ENCODE measurements at places on chromosomes 4 and X.

- DNase-seq = no peak
Measured at GRCh38 chr4:165928601-165929000, 55.6 kb downstream of the TLL1 start.

DNA sequence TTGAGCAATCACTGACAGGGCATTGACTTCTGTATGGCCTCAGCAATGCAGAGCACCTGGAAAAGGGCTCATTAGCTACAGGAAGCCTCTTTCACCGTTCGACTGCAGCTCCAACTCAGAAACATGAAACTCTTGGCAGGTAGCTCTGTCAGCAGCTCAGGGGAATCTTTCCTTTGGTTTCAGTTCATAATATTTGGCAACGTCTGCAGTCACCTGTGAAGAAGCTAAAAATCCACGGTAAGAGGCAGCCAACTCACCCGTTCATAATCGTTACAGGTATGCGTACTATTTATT lies 354.9 kb downstream of the CAMK2D start:
- DNase-seq = no peak

DNA sequence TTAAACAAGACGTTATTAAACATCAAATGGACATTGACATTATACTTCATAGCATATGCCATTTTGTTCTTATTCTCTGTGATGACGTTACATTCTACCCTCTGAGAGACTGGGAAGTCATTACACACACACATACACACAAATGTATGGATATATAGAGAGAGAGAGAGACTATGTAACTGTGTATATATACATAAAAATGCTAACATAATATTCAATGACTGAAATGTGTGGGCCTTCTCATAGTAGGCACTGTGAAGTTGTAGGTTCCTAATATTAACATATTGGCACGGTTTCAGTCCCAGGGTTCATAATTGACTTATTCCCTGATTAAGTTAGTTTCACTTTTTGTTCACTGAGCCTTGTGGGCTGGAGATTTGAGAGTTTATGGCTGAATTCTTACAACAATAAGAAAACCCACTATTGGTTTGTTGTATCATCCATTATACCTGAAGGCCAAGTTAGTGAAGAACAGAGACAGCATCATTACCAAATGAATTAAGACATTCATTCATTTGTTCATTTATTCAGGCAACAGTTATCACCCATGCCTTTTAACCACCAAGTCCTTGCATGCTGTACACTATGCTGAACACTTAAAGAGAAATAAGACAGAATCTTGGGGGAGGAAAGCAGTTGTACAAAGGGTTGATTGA lies 68.5 kb downstream of the GAB1 start:
- no peak for DNase-seq

GRCh38 chr4:26150948-26151347 lies 169.9 kb upstream of the RBPJ start:
- no peak for DNase-seq

DNA sequence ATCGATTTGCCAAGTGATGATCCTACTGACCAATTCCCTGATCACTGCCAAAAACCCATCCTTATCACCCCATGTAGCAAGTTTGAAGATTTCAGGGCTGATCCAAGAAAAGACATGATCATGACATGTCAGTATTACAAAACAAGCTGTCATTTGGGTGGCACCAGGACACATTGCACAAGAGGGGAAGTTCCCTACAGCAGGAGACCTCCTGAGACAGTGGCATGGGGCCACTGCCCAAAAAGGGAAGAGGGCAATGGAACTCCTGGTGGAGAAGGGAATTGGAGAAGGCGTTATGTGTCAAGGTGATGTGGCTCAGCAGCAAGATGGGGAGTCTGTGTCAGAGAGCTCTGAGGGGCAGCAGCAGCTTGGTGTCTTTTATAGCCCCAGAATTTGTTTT lies 43.4 kb downstream of the ZNF182 start:
- DNase-seq = no peak

DNA sequence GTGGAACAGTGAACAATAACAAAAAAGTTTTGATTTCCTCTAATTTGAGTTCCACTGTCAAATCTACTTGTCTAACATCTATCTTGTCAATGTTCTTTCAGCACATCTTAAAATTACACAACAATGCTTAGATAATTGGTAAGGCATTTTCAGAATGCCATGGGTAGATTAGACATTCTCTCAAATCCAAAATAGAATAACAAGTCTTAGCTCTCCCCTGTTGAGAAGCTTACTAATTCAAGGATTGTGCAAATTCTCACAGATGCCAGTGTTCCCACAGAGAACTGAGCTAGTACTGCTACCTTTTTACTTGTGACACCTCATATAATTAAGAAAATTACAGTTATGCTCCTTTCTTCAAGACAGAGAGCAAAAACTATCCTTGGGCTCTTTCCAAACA lies 2442.0 kb downstream of the PCDH7 start:
- DNase-seq = no peak

GRCh38 chr4:103422467-103423219 lies 224.5 kb upstream of the CENPE start:
- no peak for DNase-seq

- no peak for DNase-seq
Measured at GRCh38 chr4:11727903-11728564, 299.3 kb upstream of the HS3ST1 start.

DNA sequence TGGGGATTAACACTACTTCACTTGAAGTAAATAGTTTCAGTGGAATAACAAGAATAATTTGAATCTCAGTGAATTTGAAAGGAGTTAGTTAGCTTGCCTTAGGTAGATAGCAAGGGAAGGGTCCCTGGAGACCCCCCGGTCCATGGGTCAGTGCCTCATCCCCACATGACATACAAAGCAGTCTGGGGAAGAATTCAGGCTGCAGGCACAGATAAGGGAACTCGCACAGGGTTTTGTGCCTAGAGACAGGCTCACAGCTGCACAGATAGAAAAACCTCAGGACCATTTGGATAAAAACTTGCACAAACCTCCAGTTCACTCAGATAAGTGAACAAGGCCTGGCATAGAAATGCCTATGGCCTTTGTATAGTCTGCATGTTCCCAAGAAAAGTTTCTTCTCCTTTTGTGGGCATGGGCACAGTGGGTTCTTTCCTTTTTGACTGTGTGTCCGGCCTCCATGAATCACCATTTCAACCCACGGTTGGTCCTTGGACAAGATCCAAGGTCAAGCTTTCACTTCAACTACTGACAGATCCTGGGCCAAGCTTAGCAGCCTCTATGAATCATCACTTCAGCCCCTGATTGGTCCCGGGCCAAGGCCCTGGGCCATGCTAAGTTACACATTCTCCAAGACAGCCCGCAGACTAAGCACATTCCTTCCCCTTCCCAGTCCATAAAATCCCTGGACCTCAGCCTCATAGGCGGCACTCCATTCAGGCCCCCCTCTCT lies 108.3 kb upstream of the KLHL4 start:
- DNase-seq = no peak

GRCh38 chr4:102563000-102563399 lies 61.8 kb downstream of the NFKB1 start:
- DNase-seq = no peak

- no peak for DNase-seq
Measured at GRCh38 chr4:153683763-153684181, 308 bp upstream of the TLR2 start.

DNA sequence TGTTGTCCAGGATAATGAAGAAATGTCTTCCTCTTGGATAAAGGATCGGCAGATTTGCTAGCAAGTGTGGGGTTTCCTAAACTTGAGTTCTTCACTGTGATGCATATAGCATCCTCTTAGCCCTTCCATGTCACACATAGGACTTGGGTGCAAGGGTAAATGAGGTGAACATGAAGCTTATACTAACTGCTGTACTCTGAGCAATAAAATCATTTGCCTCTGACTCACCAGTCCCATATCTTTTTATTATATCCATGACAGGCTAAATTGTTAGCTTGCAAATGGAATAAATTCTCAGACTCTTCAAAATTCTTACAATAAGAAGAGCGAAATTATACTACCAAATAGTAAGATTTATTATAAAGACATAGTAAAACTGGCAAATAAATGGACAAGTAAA lies 14.7 kb upstream of the TBC1D1 start:
- DNase-seq = no peak

GRCh38 chrX:74389016-74389722 lies 32.1 kb upstream of the SLC16A2 start:
- no peak for DNase-seq

DNA sequence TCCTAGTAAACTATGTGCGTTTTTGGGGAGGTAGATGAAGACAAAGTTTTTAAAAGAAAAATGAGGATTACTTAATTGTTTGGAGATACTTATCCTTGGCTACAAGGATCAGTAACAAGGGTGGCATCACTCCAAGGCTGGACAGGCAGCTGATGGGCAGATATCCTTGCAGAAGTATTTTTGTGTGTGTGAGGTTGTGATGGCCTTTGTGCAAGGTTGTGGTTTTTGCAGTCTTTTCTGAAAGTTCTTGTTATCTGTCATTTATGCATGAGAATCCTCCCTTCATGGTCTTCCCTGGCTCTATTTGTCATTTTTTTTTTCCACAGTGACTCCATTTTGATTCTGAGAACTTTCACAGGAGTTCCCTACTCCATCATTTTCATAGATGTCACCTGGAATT lies 96.0 kb upstream of the C1GALT1C1 start:
- no peak for DNase-seq

GRCh38 chr4:16133406-16133805 lies 49.6 kb upstream of the PROM1 start:
- no peak for DNase-seq

DNA sequence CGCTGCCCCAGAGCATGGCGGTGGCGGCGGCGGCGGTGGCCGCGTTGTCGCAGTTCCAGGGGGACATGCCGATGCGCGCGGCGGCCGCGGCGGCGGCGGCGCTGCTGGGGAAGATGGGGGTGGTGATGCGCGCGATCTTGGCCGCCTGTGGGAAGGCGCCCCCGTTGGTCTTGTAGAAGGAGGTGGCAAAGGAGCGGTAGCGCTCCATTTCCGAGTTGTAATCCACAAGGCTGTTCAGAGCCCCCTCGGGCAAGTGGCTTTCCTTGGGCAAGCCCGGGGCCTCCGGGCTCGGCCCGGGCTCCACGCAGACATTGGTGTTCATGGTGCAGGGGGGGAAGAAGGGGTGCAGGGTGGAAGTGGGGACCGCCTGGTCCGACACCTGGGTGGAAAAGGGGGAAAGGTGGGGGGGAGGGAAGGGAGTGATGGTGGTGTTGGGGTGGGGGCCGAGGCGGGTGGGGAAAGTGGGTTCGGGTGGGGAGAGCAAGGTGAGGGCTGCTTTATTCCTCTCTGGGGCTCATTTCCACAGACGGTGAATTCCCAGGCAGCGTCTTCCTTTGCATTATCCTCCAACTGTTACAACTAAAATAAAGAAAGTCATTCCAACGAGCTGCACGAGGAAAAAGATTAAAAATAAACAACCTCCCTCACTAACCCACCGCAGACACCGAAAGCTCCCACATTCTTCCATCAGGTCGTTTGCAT lies 3.1 kb downstream of the CXXC4 start:
- no peak for DNase-seq

- DNase-seq = no peak
Measured at GRCh38 chr4:166823848-166824247, 410.4 kb downstream of the SPOCK3 start.

- DNase-seq = no peak
Measured at GRCh38 chr4:162560073-162560472, 396.3 kb upstream of the FSTL5 start.

- no peak for DNase-seq
Measured at GRCh38 chr4:155690044-155690837, 23.6 kb downstream of the GUCY1A1 start.

GRCh38 chr4:8331575-8331955 lies 62.0 kb downstream of the HTRA3 start:
- no peak for DNase-seq

GRCh38 chr4:56655209-56655626 lies 25.9 kb downstream of the HOPX start:
- no peak for DNase-seq

DNA sequence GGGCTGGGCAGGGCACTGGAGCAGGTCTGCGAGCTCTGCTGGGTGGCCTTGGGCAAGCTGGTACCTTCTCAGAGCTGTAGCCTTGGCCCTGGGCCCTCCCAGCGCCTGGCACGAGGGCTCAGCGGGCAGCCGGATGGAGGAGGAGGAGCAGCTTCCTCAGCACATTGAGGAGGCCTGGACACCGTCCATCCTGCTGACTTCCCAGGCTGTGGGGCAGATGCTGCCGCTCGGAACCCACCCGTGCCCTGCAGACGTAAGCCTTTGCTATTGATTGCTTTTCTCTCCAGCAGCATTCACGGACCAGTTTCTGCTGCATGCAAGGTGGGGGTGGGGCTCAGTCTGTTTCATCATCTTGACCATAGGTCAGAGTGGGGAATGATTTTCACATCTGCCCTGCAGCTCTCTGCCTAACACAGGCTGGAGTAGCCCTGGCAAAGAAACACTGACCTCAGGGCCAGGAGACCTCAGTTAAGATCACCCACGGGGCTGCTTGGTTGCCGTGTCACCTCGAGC lies 80.7 kb upstream of the PSAPL1 start:
- no peak for DNase-seq

GRCh38 chrX:35458142-35458541 lies 340.0 kb upstream of the MAGEB16 start:
- DNase-seq = no peak

DNA sequence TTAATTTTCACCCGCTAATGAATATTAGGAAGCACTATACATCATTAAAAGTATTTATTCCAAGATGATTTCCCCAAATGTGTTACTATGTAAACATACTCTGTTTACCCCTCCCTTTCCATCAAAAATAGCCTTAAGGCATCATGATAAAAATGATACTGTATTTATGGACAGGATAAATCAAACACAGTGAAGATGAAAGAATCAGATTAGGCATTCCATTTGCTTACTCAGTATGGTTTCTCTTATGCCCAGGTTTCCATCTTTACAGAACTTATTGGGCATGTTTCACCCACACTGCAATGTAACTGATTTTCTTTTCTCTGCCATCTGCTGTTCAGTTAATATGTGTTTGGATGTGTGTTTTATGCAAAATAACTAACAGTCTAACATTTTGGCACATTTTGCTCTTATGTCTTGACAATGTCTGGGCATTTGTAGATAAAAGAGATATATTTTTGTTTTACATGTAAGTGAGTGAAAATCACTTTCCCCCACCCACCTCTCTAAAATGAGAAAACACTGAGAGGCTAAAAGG lies 445.2 kb downstream of the RPA4 start:
- DNase-seq = no peak

- no peak for DNase-seq
Measured at GRCh38 chrX:76148041-76148665, 24.7 kb upstream of the PBDC1 start.

GRCh38 chr4:102169345-102169744 lies 175.9 kb downstream of the SLC39A8 start:
- no peak for DNase-seq

- no peak for DNase-seq
Measured at GRCh38 chrX:18886005-18886343, 97.9 kb downstream of the PHKA2 start.

GRCh38 chrX:52988985-52989917 lies 30.9 kb upstream of the FAM156A start:
- no peak for DNase-seq

DNA sequence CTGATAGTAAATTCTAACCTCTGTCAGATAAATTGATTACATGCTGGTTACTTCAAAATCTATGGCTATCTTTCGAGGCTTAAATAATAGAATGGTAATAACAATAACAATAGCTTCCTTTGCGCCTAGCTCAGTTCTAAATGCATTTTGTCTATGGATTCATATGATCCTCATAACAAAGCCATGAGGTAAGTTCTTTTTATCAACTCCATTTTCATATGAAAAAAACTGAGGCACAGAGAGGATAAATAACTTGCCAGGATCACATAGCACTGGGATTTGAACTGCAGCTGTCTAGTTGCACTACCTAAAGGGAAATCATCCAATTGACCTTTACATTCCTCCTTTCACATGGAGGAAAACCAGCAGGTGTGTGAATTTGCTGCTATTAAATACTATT lies 108.6 kb upstream of the ARX start:
- DNase-seq = no peak

Data from activated CD4-positive, alpha-beta T cell treated with anti-CD3 and anti-CD28 coated beads, Interleukin-2, amount 50 U/mL, for 24 hours (primary cell).